ENCODE measurements at places on chromosomes 3 and 15. TPM values are rescaled to one million over a fixed set of nuclear protein-coding genes. Genes with fewer than 3 reads are reported as not detected.

Gene CELF6
- total RNA-seq = 0.13 TPM

Gene SKIL
- total RNA-seq = 170 TPM

Gene SMCO1
- not detected for total RNA-seq

Gene TERB2
- not detected for total RNA-seq

Gene HGD
- not detected for total RNA-seq

Gene KLHL40
- not detected for total RNA-seq

DNA sequence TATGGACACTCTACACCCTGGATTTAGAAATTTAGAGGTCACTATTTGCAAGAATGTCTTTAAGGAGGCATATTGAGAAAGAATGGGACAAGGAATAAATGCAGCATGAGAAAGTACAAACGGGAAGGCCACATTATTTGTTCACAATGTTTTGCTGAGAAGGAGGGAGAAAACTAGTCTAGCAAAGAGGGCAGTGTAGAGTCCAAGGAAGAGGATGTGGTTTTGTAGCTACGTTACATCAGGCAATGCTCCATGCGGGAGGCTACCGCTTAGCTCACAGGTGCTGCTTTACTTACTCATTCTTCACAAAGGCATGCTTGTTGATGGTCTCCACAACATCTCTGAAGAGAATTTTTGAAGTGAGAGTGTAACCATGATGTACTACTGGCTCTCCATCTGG lies 191.1 kb downstream of the PLCH1 start:
- H3K4me1 ChIP-seq = no peaks in the 10 kb centered on the region
- H3K4me3 ChIP-seq = no peak overlapping the region
- no peaks in the 10 kb centered on the region for H3K27me3 ChIP-seq
- peaks cover 23% of the 10 kb centered on the region for H3K36me3 ChIP-seq
- DNase-seq = no peak
- H3K27ac ChIP-seq = no peak overlapping the region

- peak; percentile 70 for DNase-seq
- peaks cover 13% of the 10 kb centered on the region for H3K36me3 ChIP-seq
- no peaks in the 10 kb centered on the region for H3K4me1 ChIP-seq
- H3K4me3 ChIP-seq = peak overlapping the region; percentile 90
These were observed 4.4 kb upstream of the GABRR3 start for GRCh38 chr3:98039322-98040024.

DNA sequence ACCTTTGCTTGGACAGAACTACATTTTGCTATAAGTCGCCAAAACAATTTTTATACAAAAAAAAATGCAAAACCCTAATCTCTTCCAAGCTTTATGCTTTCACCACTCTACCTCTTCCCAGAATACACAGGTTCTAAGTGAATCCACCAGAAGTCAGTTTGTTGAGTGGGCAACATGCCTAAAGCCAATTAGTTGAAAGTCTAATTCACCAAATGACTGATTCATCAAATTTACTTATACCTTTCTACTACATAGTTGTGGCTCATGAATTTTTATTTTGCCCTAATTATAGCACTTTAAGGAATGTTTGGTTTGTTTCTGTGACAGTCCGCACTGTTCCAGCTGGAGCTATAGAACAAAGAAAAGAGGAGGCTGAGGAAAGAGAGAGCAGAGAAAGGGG lies 265.9 kb upstream of the TGFBR2 start:
- H3K27ac ChIP-seq = no peak overlapping the region
- no peaks in the 10 kb centered on the region for H3K27me3 ChIP-seq
- no peaks in the 10 kb centered on the region for H3K4me1 ChIP-seq
- H3K4me3 ChIP-seq = no peak overlapping the region
- DNase-seq = no peak

DNA sequence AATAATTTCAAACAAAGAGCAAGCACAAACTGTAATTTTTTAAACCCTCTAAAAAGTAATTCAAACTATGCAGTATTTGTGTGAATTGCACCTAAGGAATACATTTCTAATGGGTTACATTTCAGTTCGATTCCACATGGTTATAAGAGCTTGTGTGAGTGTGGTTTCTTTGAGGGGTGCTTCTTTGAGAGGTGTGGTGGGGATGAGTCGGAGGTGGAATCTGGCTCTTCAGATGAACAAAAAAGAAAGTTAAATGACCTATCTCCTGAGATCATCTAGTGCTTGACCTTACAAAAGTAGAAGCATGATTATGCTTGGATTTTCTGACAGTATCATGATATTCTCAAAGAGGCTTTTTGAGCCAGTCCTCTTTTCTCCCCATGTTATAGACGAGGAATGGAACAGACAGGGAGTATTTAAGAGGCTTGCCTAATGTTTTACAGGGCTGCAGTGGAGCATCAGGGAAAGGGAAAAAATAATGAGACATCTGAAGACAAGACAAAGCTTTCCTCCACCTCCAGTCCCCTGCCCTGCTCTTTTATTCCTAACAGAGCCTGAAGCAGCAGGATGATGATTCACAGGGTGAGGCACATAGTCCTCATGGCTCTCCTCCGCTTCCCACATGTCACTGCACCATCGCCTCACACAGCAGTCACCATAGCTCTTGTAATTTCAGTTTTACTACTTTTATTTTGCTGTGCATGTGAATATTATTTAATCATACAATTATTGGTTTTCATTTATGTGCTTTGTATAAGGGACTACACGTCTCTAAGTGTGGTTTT lies 82.0 kb downstream of the LYSMD4 start:
- no peaks in the 10 kb centered on the region for H3K27me3 ChIP-seq
- H3K4me1 ChIP-seq = no peaks in the 10 kb centered on the region
- no peak for DNase-seq
- H3K36me3 ChIP-seq = peaks cover 22% of the 10 kb centered on the region
- no peak overlapping the region for H3K27ac ChIP-seq
- H3K4me3 ChIP-seq = no peak overlapping the region

DNA sequence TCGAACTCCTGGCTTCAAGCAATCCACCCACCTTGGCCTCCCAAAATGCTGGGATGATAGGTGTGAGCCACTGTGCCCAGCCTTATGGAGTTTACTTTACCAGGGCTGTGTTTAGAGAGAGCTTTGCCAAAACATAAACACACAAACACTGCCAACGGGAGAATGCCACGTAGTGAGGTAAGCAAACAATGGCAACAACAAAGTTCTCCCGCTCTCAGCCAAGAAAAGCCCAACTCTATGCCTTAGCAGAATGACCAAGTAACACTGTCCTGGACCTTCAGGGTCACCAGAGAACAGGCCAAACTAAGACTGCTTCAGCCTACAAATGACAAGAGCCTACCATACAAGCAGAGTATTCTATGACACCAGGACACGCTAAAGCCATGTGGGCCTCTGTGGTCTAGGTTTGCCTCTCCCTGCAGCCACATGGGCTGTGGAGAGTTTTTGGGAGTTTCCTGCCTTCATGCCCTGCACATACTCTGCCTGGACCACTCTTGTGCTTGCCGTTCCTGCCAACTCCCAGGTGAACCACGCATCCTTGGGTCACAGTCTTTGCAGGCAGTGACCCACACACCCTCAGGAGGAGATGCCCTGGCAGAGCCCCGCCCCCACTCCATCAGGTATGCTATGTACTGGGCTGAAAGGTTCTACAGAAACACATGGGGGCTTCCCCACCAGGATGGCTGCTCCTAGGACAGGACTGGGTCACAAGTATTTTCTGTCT lies 21.6 kb upstream of the CNBP start:
- no peaks in the 10 kb centered on the region for H3K4me1 ChIP-seq
- H3K36me3 ChIP-seq = no peaks in the 10 kb centered on the region
- H3K4me3 ChIP-seq = no peak overlapping the region
- H3K27ac ChIP-seq = no peak overlapping the region
- H3K27me3 ChIP-seq = no peaks in the 10 kb centered on the region

DNA sequence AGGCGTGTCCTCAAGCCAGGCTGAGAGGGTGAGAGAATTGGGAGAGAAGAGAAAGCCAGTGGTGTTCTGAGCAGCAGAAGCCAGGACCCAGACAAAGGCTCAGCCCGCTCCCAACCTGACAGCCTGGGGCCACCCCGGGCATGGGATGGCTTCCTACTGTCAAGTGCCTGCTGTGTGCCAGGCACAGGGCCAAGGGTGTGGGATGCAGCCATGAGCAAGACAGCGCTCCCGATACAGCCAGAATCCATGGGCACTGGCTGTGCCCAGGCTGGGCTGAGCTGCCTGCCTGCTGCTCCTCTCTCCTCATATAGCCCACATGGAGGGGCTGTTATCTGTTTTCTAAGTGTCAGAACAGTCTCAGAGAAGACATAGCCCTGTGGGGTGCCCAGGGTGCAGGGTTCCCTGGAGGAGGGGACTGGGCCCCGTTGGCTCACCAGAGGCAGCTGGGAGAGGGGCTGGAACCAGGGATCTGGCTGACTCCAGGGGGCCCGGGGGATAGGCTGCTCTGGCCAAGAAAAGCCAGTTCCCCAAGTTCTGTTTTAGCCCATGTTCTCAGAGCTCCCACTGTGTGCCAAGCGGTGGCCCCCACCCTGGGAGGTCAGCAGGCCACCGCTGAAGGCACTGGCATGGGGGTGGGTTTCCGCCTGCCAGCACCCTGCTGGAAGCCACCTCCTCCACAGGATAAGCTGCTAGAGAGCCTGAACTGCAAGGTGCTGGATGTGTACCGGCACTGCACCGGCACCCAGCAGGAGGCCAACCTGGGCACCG lies 39.0 kb downstream of the CFAP100 start:
- H3K4me3 ChIP-seq = no peak overlapping the region
- no peak overlapping the region for H3K27ac ChIP-seq
- no peaks in the 10 kb centered on the region for H3K4me1 ChIP-seq
- peak; percentile 12 for DNase-seq

DNA sequence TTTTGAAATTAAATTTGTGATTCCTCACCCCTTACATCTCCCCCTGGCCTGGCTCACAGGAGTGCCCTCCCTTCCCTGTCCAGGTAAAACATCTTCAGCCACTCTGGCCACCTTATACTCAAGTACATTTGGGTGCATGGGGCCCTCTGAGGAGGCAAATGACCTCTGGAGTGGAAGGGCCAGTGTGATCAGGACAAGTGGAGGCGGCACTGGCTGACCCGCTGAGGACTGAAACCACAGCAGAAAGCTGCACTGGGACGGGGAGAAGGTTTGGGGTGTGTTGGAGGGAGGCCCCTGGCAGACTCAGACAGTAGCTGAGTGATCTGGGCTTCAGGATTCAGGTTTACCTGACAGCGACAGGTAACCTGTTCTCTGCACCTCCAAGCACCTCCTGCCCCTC lies 24.2 kb downstream of the HES1 start:
- H3K27me3 ChIP-seq = no peaks in the 10 kb centered on the region
- no peaks in the 10 kb centered on the region for H3K4me1 ChIP-seq
- no peak for DNase-seq
- no peak overlapping the region for H3K27ac ChIP-seq

- no peak overlapping the region for H3K4me3 ChIP-seq
- peaks cover 10% of the 10 kb centered on the region for H3K4me1 ChIP-seq
- H3K27ac ChIP-seq = no peak overlapping the region
- H3K27me3 ChIP-seq = no peaks in the 10 kb centered on the region
- DNase-seq = peak; percentile 19
These were observed 122.8 kb downstream of the EEFSEC start for GRCh38 chr3:128276146-128276435.

DNA sequence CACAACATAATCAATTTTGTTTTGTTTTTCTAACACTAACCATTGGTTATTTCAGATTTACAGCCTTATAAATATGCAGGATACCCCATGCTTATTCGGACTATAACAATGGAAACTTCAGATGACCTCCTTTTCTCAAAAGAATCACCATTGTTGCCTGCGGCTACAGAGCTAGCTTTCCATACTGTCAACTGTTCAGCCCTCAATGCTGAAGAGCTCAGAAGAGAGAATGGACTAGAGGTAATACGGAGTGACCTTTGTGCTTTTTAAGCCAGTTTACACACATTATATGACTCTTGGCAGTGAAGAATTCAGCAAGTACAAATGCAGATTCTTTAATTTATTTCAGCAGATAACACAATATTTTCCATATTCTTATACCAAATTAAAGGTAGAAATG lies 81.8 kb downstream of the DNAJC13 start:
- H3K4me1 ChIP-seq = no peaks in the 10 kb centered on the region
- no peaks in the 10 kb centered on the region for H3K27me3 ChIP-seq
- DNase-seq = no peak
- H3K27ac ChIP-seq = no peak overlapping the region

DNA sequence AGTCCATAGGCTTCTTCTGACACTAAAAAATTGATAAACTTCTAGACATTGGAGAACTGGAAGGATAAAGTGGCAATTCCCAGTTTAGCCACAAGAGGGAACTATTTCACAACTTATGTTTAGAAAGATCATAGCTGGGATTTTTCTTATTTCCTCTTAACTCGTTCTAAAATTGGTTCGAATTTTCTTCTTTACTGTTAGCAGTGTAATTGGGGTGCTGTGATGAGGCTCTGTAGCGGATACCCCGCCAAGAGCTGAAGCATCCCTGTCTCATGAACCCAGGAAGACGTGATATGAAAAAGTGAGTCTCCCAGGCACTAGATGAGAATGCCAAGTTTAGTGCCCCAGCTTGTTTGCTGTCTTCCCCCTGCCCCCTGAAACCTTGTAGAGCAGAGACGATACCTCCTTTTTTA lies 85.1 kb downstream of the PDCD6IP start:
- no peak overlapping the region for H3K4me3 ChIP-seq
- no peak overlapping the region for H3K27ac ChIP-seq
- H3K4me1 ChIP-seq = peaks cover 10% of the 10 kb centered on the region
- peaks cover 5% of the 10 kb centered on the region for H3K36me3 ChIP-seq
- no peak for DNase-seq
- no peaks in the 10 kb centered on the region for H3K27me3 ChIP-seq

DNA sequence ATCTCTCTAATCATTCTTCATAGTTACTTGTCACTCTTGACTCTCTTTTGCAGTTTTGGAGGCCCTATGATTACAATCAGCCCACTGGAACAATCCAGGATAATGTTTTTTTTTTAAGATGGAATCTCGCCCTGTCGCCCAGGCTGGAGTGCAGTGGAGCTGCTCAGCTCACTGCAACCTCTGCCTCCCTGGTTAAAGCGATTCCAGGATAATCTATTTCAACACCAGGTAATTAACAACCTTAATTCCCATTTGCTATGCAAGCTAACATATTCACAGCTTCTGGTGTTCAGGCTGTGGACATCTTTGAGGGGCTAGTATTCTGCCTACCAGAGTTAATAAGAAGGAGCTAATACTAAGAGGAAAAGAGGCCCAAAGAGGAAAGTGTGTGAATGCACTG lies 1.1 kb upstream of the BLOC1S6 start:
- peak overlapping the region; percentile 98 for H3K4me3 ChIP-seq
- H3K4me1 ChIP-seq = 0 out of 2 replicates have a peak, but pooled peaks cover 3% of the 10 kb centered on the region
- no peaks in the 10 kb centered on the region for H3K27me3 ChIP-seq

DNA sequence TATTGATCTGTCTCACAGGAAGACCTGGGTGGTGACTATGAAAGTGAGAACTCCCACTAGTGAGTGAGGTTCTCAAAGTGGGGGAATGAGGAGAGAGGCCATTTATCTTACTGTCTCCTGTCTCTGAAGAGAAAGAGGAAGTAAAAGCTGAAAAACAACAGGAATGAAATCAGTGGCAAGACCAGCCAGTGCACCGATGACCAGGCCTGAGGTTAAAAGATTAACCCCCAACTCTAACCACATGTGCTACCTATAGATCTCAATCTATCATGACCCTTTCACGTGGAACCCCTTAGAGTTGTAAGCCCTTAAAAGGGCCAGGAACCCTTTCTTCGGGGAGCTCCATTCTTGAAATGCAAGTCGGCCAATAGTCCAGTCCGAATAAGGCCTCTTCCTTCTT lies 239.3 kb upstream of the CNTN6 start:
- H3K36me3 ChIP-seq = no peaks in the 10 kb centered on the region
- H3K4me3 ChIP-seq = no peak overlapping the region
- no peaks in the 10 kb centered on the region for H3K4me1 ChIP-seq
- DNase-seq = no peak
- no peaks in the 10 kb centered on the region for H3K27me3 ChIP-seq
- no peak overlapping the region for H3K27ac ChIP-seq

All from H9 (cell line).